Natural killer cell (primary cell): ENCODE measurements at places on chromosomes 16 and 17.
A peak's percentile ranks its signal among the peaks of the same experiment; 100 is the strongest.

GRCh38 chr16:54135361-54136275, 151.0 kb downstream of the IRX3 start:
- DNase-seq = no peak

DNA sequence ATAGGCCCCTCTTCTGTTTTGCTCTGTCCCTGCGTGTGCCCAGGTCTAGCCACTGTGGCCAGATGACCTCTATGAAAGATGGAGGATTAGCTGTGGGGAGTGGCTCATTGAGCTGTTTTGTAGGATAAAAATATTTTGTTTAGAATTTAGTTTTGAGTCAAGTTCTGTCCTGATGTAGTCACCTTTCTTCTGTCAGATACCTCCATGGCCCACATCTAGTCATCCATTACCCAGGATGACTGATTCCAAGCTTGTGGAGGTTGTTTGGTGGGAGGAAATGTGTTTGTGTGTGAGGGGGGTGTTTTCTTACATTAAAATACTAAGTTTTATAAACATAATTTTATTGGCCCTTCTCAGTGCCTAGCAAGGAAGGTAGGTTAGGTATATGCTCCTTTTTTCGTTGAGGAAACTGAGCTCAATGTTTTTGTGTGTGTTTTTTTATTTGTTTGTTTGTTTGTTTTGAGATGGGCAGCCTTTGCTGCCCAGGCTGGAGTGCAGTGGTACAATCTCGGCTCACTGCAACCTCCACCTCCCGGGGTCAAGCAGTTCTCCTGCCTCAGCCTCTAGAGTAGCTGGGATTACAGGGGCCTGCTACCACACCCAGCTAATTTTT, 16.3 kb downstream of the SNX11 start:
- DNase-seq = no peak

DNA sequence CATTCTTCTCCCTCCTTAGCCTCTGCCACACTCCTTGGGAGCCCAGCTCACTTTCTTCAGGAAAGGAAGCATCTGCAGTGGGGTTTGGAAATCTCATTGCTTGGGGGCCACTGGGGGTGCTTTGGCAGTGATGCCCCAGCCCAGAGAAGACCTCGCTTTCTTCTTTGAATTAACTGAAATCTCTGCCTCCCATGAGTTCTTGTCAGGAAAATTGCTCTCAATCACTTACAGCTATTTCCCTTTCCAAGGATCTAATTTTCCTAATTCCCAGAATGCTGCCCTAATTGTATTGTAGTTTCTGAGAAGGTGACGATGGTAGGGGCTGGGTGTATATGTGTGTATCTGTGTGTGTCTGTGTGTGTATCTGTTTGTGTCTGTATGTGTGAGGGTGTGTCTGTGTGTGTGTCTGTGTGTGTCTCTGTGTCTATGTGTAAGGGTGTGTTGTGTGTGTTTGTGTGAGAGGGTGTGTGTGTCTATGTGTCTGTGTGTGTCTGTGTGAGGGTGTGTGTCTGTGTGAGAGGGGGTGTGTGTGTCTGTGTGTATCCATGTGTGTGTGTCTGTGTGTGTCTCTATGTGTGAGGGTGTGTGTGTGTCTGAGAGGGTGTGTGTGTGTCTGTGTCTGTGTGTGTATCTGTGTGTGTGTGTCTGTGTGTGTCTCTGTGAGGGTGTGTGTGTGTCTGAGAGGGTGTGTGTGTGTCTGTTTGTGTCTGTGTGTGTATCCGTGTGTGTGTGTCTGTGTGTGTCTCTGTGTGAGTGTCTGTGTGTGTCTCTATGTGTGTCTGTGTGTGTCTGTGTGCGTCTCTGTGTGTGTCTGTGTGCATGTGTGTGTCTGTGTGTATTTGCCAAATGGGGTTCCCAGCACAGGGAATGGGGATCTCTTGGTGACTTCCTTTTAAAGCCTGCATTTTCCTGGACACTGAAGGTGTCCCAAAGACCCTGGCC, 83.5 kb upstream of the DNAJA2 start:
- DNase-seq = no peak

- DNase-seq = peak; percentile 40
These were observed 596 bp downstream of the MSL1 start for GRCh38 chr17:40122136-40122998.

DNA sequence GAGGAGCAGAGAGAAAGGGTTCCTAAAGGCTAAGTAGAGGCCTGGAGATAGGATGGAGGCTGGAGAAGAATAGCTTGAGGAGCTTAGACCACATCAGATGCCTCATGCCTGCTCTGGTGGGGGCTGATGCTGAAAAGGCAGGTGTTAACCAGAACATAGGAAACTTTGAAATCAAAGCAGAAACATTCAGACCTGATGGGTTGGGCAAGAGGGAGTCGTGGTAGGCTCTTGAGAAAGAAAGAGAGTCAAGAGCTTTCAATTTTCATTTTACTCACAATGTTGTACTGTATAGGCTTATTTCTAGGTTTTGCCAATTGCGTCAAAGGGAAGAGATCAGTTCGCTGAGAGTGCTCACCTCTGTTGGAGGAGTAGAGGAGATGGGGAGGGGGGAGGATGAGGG, 406.6 kb upstream of the SALL1 start:
- DNase-seq = no peak

- DNase-seq = peak; percentile 74
These were observed 9.0 kb upstream of the SPATA32 start for GRCh38 chr17:45270828-45271418.

DNA sequence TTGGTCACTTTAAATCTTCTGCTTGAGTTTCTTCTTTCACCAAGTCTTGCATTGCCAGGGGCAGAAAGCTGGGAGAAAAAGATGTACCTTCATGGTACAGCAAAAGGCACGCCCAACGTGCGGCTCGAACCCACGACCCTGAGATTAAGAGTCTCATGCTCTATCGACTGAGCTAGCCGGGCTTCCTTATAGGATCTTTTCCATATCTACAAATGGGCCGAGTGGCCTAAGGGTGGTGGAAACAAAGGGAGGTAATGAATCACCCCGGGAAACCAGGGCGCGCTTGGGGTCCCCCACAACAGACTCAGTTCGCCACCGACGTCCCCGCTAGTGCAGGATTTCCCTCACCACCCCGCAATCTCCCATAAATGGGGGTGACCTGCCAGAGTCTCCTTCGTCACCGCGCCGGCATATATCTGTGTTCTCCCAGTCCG, 7.5 kb upstream of the OR1F1 start:
- DNase-seq = no peak

DNA sequence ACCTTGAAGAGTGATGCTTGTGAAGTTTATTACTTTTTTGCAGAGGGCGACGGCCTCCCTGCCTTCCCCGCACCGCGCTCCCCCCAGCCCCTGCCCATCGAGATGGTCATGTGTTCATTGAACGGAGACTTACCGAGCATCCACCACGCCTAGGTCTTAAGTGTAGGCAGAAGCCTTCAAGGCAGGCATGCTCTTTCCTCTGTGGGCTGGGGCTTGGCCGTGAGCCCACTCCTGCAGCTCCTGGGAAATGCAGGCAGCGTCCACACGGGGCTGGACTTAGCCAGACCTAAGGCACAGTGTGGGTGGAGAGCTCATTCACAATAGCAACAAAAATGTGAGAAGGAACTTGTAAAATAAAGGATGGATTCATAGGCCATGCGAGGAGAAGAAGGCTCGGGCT, 19.2 kb downstream of the RNF213 start:
- no peak for DNase-seq

GRCh38 chr16:88767546-88768070, 17.4 kb downstream of the PIEZO1 start:
- DNase-seq = no peak

- peak; percentile 38 for DNase-seq
These were observed 823 bp upstream of the CD2BP2 start for GRCh38 chr16:30355954-30356308.
